ENCODE measurements at places on chromosomes 11 and 22.

- no peak for DNase-seq
Measured at GRCh38 chr22:27507935-27508526, 293.5 kb downstream of the MN1 start.

DNA sequence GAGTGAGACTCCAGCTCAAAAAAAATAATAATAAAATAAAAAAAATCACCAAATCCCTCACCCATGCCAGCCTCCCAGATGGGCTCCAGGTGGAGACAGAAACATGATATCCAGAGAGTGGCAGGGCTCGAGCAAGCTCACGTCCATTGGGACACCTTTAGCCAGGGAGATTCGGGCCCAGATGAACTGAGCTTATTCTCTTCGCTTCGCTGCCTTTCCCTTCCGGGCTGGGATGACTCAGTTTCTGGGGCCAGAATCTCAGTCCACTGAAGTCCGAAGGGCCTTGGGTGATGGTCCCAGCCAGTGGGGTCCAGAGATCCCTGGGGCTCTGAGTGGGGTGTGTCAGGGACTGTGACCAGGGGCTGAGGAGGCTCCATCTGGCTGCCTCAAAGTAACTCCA, 23.0 kb upstream of the MYEOV start:
- DNase-seq: no peak

DNA sequence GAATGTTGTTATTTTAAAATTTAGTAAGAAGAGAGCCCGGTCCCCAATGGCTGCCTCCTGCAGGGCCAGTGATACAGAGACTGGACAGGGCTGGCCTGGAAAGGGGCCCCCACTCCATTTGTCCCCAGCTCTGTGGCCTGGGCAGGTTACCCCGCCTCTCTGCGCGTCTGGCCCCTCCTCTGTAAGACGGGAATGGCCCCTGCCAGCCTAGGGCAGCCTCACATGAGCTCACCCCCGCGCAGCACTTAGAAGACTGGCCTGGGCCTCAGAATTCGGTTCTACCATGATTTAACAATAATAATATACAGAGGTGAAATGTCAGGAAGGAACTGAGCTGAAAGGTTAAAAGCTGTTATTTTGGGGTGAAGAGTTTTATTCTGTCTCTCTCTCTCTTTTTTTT, 1.3 kb downstream of the APOBEC3G start:
- DNase-seq: no peak

DNA sequence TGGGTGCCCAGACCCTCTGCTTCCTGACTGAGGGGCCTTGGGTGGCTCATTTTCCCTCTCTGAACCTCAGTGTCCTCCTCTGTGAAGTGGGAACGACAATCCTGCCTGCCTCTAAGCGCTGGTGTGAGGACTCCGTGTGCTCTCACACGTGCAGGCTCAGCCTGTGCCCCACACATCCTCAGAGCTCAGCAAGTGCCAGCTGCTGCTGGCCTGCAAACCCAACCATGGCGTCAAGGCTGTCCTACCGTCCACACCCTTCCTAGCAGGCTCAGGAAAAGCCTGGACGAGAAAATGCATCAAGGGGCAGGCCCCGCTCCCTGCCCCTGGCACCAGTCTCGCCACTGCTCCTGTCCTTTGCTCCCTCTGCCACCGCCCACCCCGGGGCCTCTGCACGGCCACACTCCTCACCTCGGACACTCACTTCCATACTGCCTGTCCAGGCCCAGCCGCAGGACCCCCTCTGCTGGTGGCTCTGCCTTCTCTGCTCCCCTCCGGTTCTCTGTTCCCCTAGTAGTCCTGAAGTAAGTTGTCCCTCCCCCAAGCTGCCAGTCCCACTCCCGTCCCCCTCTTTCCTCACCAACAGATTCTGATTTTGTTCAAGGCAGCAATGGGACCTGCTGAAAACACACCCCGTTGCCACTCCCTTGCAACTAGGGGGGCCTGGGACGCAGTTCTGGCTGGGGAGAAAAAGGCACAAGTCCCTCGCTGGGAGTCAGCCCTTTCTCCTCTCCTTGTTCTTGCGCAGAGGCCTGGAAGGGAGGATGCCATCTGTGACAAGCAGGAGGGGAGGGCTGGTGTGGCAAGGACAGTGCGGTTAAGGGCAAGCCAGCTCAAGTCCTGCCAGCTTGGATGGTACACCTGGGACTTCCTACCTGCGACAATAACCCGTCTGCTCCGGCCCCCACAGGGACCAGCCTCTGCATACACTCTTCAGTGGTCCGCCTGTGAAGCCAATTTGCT, 62.2 kb downstream of the ARFGAP3 start:
- no peak for DNase-seq

DNA sequence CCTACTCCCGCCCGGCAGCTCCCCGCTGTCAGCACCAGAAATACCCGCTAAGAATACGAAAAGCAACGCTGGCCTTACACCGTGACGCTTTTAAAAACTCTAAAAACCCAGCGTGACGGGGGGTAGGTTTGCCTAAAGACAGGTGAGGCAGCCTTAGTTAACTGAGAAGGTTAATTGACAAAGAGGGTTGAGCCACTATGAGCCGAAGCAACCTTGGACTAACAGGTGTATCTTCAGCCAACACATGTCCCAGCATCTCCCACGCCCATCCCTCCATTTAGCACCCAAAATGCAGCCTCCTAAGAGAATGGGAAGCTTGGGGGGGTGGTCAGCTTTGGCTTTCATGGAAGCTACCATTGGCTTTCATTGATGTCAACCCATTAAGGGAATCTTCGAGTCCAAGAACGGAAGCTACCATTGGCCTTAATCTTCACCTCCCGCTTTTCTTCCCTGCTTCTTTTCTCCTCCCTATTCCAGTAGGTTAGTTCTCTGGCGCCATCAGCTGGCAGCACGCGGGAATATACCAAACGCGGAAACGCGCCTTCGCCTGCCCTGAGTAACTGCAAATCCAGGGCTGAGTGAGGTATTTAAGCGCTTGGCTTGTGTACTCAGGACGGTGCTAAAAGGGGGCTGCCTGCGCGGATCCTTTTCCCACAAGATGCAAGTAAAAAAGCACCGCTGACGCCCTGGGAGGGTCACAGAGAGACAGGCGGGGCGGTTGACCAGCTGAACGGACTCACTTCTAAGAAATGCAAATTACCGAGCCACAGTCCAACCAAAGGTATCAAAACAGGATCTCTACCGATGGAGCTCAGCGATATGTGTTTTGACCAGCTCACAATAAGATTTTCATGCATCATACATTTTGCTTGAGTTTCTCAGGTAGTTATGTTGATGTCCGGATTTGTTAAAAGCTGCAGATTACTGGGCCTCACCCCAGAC, 38.5 kb upstream of the GLYATL1 start:
- peak; percentile 17 for DNase-seq

DNA sequence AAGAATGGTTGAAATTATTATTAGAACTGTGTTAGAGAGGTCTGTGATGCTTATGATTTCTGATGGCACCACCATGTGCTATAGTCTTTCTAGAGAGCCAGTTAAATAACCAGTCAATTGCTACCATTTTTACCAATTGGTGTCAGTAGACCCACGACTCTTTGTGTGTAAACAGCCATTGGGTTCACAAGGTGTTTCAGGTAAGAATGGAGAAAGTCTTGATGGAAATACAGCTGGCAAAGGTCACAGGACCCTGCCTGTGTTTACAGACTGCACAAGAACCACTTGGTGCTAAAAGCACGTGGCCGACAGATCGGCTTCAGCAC, 30.5 kb upstream of the OR10G7 start:
- no peak for DNase-seq

GRCh38 chr11:76629853-76630599, 40.5 kb downstream of the LRRC32 start:
- no peak for DNase-seq

DNA sequence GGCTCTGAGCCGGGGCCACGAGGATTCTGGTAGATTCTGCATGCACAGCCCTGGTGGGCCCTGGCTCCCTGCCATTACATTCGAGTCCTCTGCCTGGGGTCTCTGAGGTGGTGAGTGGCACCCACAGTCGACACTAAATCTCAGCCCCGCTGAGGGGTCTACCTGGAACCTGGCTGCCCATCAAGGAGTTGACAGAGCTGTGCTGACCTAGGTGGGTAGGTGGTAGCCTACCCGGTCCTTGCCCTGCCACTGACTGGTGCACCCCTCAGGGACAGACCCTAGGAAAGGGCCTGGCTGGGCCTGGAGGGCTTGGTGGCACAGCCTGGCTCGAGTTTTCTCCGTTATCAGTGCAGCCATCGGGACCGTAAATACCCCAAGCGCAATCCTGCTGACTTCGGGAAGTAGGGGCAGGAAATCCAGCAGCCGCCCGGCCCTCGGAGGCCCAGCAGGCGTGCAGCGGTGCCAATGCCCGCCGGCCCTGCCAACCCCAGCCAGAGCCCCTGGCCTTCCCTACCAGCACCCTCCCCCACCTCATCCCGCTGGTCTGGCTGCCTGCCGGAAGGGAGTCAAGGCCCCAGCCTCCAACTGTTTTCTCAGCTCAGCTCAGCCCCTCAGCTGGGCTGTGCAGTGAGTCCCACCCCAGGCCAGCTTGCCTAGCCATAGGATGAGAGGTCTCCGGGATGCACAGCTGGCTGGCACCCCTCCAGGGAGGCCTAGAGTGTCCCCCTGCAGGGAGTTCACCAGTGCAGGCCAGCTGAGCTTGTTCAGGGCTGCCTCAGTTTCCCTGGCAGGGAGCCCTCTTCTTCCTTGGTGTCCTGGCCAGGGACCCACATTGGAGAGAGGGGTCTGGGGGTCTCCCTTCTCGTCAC, 80.4 kb upstream of the KCNQ1OT1 start:
- DNase-seq: no peak

- no peak for DNase-seq
Measured at GRCh38 chr11:2002042-2002776, 4.6 kb upstream of the H19 start.

- DNase-seq: no peak
Measured at GRCh38 chr22:21823740-21824444, 43.6 kb downstream of the MAPK1 start.

GRCh38 chr22:47129902-47130635, 367.6 kb downstream of the TBC1D22A start:
- DNase-seq: no peak

- DNase-seq: no peak
Measured at GRCh38 chr11:46305295-46305694, 27.8 kb downstream of the CREB3L1 start.

DNA sequence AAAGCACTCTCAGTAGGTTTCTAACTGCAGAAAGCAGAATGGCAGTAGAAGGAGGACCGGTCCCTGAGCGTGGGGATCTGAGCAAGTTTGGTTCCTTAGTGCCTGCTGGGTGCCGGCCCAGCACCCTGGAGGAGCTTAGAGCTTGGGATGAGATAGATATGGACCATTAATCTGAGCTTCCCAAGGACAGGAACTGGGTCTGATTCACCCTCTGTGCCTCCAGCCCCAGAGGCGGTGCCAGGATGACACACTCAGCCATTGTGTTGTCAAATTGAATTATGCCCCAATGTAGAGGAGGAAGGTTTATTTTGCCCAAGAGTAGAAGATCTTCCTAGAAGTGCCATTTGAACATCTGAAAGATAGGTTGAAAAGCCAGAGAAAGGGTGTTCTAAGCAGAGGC, 4.3 kb downstream of the ZC3H7B start:
- DNase-seq: no peak

DNA sequence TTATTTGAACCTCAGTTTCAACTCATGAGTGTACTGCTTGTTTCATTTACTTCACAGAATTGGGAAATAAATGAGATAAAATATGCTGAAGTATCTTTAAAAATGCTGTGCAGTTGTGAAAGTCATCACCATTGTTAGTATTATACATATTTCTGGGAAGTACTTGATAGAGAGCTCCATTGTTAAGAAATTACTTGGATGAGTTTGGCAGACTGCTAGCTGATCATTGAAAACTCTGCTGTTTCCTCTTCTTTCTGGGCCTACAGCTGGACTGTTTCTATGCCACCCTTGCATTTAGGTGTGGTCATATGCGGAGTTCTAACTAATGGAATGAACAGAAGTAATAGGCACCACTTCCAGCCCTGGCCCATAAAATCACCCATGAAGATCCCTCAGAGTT, 10.0 kb downstream of the SIK2 start:
- no peak for DNase-seq

DNA sequence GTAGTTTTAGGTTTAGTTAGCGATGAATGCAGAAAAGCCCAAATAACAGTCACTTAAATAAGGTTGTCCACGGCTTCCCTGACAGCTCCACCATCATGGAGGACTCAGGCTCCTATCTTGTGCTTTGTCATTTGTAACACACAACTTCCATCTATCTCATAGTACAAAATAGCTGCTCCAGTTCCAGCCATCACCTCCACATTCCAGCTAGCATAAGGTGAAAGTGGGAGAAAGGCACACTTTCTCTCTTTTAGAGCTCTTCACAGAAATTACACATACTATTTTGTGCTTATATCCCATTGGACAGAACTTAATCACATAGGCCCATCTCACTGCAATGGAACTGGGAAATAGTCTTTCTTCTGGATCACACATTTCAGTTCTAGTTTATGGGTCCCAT, 8.7 kb downstream of the THY1 start:
- no peak for DNase-seq

DNA sequence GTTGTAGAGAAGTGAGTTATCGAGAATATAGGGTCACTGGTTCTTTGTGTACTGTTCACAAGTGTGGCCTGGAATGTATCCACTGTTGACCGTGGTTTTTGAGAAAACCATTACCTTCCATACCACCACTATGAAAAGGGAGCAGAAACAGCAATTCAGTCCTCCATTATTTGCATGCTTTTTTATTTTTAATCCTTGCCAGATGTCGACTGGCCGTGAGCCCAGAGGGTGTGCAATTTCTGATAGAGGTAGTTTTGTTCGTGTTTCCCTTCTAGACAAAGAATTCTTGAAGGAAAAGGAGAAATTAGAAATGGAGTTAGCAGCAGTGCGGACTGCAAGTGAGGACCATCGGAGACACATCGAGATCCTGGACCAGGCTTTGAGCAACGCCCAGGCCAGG, 81.7 kb downstream of the AMOTL1 start:
- DNase-seq: no peak

GRCh38 chr11:121931748-121932352, 184.2 kb downstream of the BLID start:
- DNase-seq: no peak

DNA sequence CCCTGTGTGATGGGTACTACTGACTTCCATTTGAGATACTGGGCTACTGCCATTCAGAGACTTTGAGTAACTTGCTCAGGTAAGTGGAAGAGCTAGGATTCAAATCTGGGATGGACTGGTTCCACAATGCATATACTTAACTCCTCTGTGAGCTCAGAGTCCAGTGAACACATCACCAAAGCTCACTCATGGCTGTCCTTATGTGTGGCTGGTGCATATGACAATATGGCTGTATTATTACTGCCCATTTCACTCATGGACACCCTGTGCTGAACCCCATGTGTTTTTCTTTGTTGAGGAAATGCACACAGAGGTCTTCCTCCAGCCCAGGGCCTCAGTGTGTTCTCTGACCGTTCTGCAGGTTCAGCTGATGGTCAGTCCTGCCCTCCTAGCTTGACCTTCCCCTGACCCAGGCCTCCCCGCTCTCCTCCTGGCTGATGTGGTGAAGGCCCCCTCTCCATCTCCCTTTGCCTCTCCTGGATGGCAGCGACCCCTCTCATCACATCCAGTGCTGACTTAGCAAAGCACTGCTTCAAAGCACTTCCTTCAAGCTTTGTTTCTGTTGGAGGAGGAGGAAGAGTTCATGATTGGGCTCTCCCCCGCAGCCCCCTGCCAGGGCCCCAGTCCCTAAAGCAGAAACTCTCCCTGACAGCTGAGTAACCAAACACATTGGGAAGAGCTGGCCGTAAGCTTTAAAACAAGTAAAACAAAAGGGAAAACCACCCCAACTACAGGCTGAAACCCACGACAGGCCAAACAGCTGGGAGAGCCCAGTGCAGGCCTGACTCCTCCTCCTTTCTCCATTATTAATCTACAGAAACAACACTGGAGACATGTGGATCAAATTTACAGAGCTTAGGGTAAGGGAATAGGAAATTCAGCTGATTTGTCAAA, 101.2 kb downstream of the NAT10 start:
- no peak for DNase-seq

All from stimulated activated CD4-positive, alpha-beta T cell treated with anti-CD3 and anti-CD28 coated beads, Interleukin-12 subunit alpha, Interleukin-12 subunit beta, amount 100 ng/mL, for 48 hours (primary cell).